Naive B cell (primary cell): ENCODE measurements at places on chromosomes 7 and 10. TPM values are rescaled to one million over a fixed set of nuclear protein-coding genes. Genes with fewer than 3 reads are reported as not detected.
A peak's percentile ranks its signal among the peaks of the same experiment; 100 is the strongest.

CHCHD2 gene
- 457 TPM for polyA plus RNA-seq

ASIC3 gene
- not detected for polyA plus RNA-seq

FAM25G gene
- polyA plus RNA-seq, result not detected

FAM241B gene
- polyA plus RNA-seq, result 1.9 TPM

PNLIPRP1 gene
- polyA plus RNA-seq, result not detected

IL6 gene
- 7.6 TPM for polyA plus RNA-seq

PKD2L1 gene
- polyA plus RNA-seq, result not detected

VIPR2 gene
- polyA plus RNA-seq, result not detected

BLOC1S2 gene
- 278 TPM for polyA plus RNA-seq

DNA sequence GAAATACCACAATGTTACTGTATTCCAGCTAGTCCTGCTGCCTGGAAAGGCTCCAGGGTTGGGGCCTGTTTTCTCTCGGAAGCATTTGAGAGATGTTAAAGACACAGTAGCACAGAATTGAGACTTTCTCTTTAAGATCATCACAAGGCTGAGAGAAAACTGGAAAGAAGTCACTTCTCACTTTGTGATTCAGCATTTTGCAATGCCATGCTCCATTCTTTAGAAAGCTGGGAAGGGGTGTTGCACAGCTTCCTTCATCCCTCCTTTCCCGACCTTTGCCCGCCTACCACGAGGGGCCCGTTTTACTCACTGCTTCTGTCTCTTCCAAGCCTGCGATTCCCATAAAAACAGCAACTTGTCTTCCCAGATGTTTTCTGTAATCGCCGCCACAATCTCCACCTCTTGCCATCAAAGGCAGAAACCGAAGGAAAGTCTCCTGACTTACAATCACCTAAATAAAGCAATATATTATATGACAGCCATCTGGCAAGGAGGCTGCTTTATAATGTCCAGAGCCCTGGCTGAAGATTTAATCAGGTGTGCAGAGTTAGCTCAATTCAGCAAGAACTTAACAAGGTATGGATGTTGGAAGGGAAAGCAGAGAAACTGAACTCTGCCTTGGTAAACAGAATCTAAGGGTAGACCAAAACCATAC, 18.9 kb downstream of the NOD1 start:
- no peak for DNase-seq
- no peaks in the 10 kb centered on the region for H3K36me3 ChIP-seq
- H3K4me3 ChIP-seq, result no peak overlapping the region
- peaks cover 27% of the 10 kb centered on the region for H3K4me1 ChIP-seq
- H3K27me3 ChIP-seq, result no peaks in the 10 kb centered on the region
- H3K27ac ChIP-seq, result no peak overlapping the region

DNA sequence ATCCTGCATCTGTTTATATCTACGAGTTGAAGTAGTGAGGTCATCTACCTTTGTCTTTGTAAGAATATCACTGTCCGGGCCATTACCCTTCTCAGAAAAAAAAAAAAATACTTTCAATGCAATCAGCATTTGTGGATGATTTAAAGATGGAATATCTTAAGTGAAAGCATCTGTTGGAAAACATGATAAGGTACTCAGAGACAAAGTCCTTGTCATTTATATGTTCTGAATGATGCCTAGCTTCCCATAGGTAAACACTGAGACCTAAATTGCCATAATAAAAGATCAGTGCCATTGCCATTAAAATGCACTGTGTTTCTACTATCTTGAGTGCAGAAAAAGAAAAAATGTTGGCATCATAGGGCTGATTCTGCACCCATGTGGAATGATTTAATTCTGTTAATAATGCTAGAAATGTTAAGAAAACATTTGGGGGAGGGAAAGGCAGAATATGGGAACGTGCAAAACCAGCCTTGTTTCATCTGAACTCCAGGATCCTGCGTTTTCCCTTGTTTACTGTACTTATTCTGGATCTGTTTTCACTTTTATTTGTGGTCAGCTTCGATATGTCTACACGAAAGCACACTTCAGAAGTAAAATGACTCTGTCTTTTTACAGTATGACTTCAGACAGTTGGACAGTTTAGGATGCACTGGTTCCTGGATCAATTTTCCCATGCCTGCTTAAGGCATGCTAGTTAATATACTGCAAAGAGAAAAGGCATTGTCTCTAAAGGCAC, 669.8 kb downstream of the SUGCT start:
- no peaks in the 10 kb centered on the region for H3K36me3 ChIP-seq
- peaks cover 17% of the 10 kb centered on the region for H3K4me1 ChIP-seq
- no peaks in the 10 kb centered on the region for H3K27me3 ChIP-seq
- DNase-seq, result no peak
- H3K27ac ChIP-seq, result no peak overlapping the region

GRCh38 chr7:29878081-29878688, 71.9 kb downstream of the WIPF3 start:
- DNase-seq, result peak; percentile 18
- no peaks in the 10 kb centered on the region for H3K36me3 ChIP-seq
- H3K27ac ChIP-seq, result no peak overlapping the region

- peaks cover 62% of the 10 kb centered on the region for H3K27me3 ChIP-seq
- H3K4me1 ChIP-seq, result peaks cover 39% of the 10 kb centered on the region
- DNase-seq, result no peak
- H3K27ac ChIP-seq, result no peak overlapping the region
These were observed 1.4 kb downstream of the SKIDA1 start for GRCh38 chr10:21524131-21524525.

- H3K36me3 ChIP-seq, result no peaks in the 10 kb centered on the region
- no peak overlapping the region for H3K27ac ChIP-seq
These were observed 48.5 kb downstream of the CALD1 start for GRCh38 chr7:134827889-134828288.

DNA sequence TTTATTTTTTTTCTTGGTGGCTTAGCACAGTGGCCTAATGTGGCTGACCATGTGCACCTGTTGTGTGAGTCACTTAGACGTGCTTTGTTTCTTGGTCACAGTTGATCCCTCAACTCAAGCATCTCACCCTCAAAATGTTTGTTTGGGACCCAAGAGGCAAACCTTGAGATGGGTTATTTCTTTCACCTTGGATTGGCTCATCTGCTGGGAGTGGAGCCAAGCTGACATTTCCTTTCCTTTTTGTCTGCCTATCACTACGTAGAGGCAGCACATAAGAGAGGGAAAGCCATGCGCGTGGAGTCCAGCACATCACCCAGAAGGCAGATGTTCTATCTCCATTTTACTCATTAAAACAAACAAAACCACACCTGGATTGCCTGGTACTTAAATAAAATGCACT, 6.4 kb upstream of the PRKCQ start:
- no peak for DNase-seq
- no peak overlapping the region for H3K4me3 ChIP-seq
- H3K4me1 ChIP-seq, result no peaks in the 10 kb centered on the region
- H3K27me3 ChIP-seq, result peaks cover 5% of the 10 kb centered on the region
- H3K36me3 ChIP-seq, result no peaks in the 10 kb centered on the region
- no peak overlapping the region for H3K27ac ChIP-seq

DNA sequence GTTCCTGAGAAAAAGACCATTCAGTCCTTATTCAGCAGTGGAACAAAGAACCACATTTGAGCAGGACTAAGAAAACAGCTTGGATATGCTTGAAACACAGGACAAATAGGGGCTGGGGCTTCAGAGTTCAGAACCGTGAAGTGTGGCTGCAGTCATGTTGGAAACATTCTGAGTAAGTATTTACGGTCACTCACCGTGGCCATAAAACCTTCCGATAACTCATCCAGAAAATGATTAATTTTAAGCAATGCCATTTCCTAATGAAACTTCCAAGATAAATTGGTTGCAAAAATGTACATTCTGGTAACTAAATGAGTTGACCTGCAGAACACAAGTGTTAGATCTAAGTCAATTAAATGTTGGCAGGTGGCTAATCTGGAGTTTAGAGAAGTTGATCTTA, 279.2 kb downstream of the CXCL12 start:
- no peaks in the 10 kb centered on the region for H3K4me1 ChIP-seq
- H3K36me3 ChIP-seq, result no peaks in the 10 kb centered on the region
- H3K27me3 ChIP-seq, result no peaks in the 10 kb centered on the region
- no peak overlapping the region for H3K4me3 ChIP-seq

DNA sequence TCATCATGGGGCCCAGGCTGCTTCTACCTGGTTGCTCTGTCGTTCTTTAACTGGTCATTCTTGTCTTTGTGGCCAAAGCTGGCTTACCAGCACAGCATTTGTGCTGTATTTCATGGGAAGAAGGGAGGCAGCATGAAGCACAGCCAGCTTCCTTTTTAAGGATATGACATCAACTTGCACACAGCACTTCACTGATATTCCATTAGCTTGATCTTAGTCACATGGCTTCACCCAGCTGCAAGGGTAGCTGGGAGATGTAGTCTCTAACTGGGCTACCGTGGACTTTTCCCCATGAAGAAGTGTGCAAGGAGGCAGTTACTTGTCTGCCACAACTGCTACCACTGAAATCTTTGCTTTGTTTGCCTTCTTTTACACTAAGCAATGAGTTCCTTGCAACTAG, 525.2 kb downstream of the LRMDA start:
- H3K27ac ChIP-seq, result no peak overlapping the region
- H3K27me3 ChIP-seq, result no peaks in the 10 kb centered on the region
- DNase-seq, result no peak
- H3K4me1 ChIP-seq, result no peaks in the 10 kb centered on the region

DNA sequence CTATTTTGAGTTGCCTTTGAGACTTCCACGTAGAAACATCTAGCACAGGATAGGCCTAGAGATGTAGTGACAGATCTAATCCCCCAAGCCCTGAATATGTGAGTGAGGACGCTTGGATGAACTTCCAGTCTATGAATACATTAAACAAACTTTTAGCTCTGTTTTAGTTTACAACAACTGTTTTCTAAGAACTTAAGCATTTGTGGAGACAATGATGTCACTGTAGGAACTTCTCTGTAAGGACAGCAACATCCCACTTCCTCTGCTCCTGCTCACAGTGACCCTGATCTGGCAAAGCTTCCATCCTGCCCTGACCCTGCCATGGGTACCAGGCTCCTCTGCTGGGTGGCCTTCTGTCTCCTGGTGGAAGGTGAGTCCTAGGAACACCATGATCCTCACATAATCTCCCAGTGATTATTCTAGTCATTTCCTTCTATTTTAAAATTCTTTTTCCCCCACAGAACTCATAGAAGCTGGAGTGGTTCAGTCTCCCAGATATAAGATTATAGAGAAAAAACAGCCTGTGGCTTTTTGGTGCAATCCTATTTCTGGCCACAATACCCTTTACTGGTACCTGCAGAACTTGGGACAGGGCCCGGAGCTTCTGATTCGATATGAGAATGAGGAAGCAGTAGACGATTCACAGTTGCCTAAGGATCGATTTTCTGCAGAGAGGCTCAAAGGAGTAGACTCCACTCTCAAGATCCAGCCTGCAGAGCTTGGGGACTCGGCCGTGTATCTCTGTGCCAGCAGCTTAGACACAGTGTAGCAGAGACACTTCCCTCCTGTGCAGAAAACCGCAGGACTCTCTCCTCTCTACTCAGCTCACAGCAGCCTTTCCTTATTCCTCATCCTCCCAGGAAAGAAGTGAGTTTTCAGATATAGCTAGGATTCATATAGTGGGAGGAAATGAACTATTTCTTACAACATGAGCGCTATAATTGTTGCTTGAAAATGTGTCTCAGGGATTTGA, 194.4 kb upstream of the PRSS1 start:
- H3K27ac ChIP-seq, result no peak overlapping the region
- H3K27me3 ChIP-seq, result peaks cover 35% of the 10 kb centered on the region
- peaks cover 4% of the 10 kb centered on the region for H3K4me1 ChIP-seq
- H3K36me3 ChIP-seq, result peaks cover 7% of the 10 kb centered on the region
- H3K4me3 ChIP-seq, result no peak overlapping the region
- no peak for DNase-seq

DNA sequence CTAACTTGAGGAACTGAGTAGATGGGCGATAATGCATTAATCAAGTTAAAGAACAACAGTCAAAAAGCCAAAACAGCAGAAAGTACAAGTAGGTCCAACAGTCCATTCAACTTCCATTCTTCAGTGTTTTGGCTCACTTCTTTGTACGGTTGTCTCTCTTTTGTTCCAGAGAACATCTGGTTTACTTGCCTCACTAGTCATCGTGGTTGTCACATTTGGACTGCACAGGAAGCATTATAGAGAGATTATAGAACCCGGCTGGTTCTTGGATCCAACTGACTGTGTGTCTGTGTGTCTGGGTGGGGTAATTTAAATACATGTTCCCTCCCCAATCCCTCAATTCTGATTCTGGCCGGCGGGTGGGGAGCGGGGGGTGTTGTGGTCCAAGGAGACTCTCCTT, 1.8 kb upstream of the CEP41 start:
- no peak overlapping the region for H3K27ac ChIP-seq
- H3K27me3 ChIP-seq, result peaks cover 5% of the 10 kb centered on the region
- DNase-seq, result no peak
- no peaks in the 10 kb centered on the region for H3K36me3 ChIP-seq

DNA sequence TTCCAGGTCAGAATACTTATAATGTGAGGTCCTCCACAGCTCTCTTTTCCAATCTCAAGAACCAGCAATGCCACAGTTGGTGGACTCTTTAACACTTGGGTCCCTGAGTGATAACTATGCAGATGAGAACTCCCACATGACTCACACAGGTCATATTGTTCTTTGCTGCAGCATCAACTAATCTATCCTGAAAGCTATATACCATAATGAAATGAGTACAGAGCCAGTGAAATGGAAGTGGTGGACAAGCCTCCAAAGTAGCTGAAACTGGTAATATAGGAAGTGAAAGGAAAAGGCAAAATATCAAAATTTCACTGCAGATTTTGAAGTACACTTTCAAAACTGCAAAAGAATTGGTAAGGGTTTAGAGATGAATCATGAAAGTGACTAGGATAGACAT, 45.6 kb downstream of the SORCS1 start:
- H3K27ac ChIP-seq, result no peak overlapping the region
- no peak for DNase-seq
- H3K4me3 ChIP-seq, result no peak overlapping the region
- no peaks in the 10 kb centered on the region for H3K4me1 ChIP-seq

GRCh38 chr10:119542988-119543813, 682 bp upstream of the RGS10 start:
- peak; percentile 51 for DNase-seq
- H3K27ac ChIP-seq, result no peak overlapping the region
- no peaks in the 10 kb centered on the region for H3K36me3 ChIP-seq
- H3K4me1 ChIP-seq, result peaks cover 37% of the 10 kb centered on the region
- H3K27me3 ChIP-seq, result peaks cover 6% of the 10 kb centered on the region

- no peaks in the 10 kb centered on the region for H3K36me3 ChIP-seq
- H3K4me3 ChIP-seq, result no peak overlapping the region
- no peak for DNase-seq
These were observed 7.7 kb downstream of the MDFIC start for GRCh38 chr7:114929570-114929969.

- peaks cover 92% of the 10 kb centered on the region for H3K27me3 ChIP-seq
- H3K4me3 ChIP-seq, result no peak overlapping the region
- H3K4me1 ChIP-seq, result peaks cover 5% of the 10 kb centered on the region
- no peak overlapping the region for H3K27ac ChIP-seq
These were observed 32.1 kb downstream of the CNPY1 start for GRCh38 chr7:155514296-155514695.

GRCh38 chr10:35854661-35855060, 212.6 kb upstream of the FZD8 start:
- no peaks in the 10 kb centered on the region for H3K36me3 ChIP-seq
- no peak for DNase-seq
- no peaks in the 10 kb centered on the region for H3K27me3 ChIP-seq
- H3K4me1 ChIP-seq, result no peaks in the 10 kb centered on the region
